Cortex of kidney (tissue), 1 donor: ENCODE measurements at places on chromosomes 12 and 14.

GRCh38 chr14:104436047-104436591 is 143.4 kb upstream of the C14orf180 start:
- DNase-seq = no peak

DNA sequence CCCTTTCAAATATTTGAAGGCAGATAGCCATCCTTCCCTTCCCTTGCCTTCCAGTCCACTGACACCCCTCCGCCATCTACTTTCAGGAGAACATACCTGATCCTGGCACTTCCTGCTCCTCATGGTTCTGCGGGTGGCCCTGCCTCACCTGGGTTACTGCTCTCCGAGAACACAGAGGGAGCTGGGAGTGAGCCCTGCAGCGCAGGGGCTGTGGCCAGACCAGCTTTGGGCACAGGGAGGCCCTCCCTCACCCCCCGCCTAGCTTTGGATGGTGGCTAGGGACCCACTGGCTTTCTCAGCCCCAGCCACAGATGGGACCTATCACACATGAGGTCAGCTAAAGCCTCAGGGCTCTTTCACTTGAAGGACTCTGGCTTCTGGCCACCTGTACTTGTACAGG is 12.4 kb downstream of the IQSEC3 start:
- no peak for DNase-seq

DNA sequence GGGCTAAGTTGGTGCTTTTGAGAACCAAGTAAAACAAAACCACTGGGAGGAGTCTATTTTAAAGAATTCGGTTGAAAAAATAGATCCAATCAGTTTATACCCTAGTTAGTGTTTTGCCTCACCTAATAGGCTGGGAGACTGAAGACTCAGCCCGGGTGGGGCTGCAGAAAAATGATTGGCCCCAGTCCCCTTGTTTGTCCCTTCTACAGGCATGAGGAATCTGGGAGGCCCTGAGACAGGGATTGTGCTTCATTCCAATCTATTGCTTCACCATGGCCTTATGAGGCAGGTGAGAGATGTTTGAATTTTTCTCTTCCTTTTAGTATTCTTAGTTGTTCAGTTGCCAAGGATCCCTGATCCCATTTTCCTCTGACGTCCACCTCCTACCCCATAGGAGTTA is 1.8 kb upstream of the RAB5B start:
- DNase-seq = no peak

GRCh38 chr14:61266436-61266835 is 14.7 kb downstream of the TMEM30B start:
- no peak for DNase-seq

GRCh38 chr12:94722664-94723063 is 72.3 kb upstream of the TMCC3 start:
- DNase-seq = no peak

DNA sequence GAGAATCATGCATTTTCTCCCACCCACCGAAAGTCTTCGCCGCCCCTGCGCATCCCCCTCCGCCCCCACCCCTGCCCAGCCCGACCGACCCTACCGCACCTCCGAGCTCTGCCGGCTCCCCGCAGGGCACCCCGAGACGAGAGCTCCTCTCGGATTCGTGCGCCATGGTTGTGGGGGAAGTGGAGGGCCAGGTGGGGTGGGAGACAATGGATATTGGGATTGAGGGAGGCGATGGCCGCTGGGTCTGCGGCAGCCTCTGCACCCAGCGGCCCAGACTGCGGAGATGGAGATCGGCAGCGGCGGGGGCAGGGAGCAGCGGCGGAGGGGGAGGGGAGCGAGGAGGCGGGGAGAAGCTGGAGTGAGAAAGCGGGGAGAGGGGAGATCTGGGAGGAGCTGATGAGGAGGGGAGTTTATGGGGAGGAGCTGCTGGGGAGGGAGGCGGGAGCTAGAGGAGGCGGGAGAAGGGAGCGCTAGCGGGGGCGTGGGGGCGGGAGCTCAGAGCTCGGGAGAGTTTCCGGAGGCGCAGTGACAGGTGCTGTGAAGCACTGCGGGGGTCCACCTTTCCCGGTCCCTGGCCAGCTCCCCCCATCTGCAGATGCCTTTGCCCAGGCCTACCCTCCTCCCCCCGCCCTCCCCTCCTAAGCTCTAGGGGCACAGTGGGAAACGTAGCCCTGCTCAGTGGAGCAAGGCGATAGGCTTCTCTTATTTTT is at the start of gene SALL2:
Gene SALL2 (minus strand): TSS at position 385 of the 710 bp plus-strand sequence. CDS start 219 bp downstream, at position 166.
- DNase-seq = no peak

DNA sequence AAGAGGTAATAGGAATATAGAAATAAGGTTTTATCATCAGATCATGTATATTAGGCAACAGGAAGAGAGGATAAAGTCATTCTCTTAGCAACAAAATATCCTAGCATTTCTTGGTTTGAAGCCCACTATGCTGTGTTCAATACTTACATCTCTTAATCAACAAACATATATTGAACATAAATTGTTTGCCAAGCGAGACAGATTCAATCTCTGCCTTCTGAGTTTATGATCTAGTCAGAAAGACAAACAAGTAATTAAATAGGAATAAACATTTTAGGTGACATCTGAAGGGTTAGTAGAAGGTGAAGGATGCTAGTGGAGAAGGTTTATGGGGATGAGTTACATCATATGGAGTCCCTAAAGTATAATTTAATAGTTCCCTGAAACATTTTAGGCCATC is 54.8 kb downstream of the PPHLN1 start:
- DNase-seq = no peak
